A549 treated with RU486 at 1 μM for 4 hours (cell line): ENCODE measurements at places on chromosomes 3 and 15. TPM values are rescaled to one million over a fixed set of nuclear protein-coding genes. Genes with fewer than 3 reads are reported as not detected.

The GOLGA8T gene
- total RNA-seq, result 1.1 to 2.1 TPM (median 1.3 TPM) in 5 replicates

The SIDT1 gene
- 0.37 to 0.96 TPM (median 0.60 TPM) in 5 replicates for total RNA-seq

The EXD1 gene
- total RNA-seq, result not detected in 5 replicates

The BCHE gene
- 0.57 to 1.3 TPM (median 1.2 TPM) in 5 replicates for total RNA-seq

The EFL1 gene
- total RNA-seq, result 22.2 to 27.2 TPM (median 23.7 TPM) in 5 replicates

The UROC1 gene
- not detected in 5 replicates for total RNA-seq

The NMNAT3 gene
- total RNA-seq, result 1.5 to 2.4 TPM (median 1.6 TPM) in 5 replicates

The FBXW12 gene
- not detected in 5 replicates for total RNA-seq

The CCR3 gene
- total RNA-seq, result not detected in 5 replicates

The BLM gene
- 10.8 to 15.1 TPM (median 14.0 TPM) in 5 replicates for total RNA-seq
